ENCODE measurements at places on chromosomes 16 and 17. TPM values are rescaled to one million over a fixed set of nuclear protein-coding genes. Genes with fewer than 3 reads are reported as not detected.

Gene PLA2G10
- total RNA-seq: not detected

Gene CHST6
- 1.9 TPM for total RNA-seq

Gene OSGIN1
- 0.68 TPM for total RNA-seq

Gene FBXW10
- total RNA-seq: not detected

- no peak for DNase-seq
These were observed 39.7 kb downstream of the PSME3IP1 start for GRCh38 chr16:57146040-57146647.

GRCh38 chr16:60142619-60143347, 1408.7 kb upstream of the GOT2 start:
- DNase-seq: no peak

DNA sequence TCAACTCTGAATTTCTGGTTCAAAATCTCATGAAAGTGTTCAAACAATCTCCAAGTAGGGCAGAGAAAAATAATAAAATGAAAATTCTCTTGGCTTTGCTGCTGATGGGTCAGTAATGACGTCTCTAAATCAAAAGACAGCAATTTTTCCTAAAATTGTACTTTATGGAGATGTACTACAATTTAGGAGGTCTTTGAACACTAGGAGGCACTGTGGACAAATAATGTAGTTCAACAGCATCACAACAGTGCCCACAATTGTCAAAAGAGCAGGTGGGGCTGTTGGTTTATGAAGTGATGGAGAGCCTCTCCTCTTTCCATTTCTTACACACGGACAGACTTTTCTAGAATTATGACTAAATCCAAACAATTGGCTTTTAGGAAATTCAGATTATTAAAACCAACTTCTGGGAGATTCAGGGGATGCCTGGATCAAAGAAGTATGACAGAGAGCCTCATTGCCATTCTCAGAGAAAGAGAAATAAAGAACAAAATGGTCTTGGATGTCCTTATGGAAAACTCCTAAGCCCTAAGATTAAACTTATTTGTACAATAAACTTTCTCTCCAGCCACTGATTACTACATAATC, 23.8 kb downstream of the EZH1 start:
- DNase-seq: peak; percentile 88

DNA sequence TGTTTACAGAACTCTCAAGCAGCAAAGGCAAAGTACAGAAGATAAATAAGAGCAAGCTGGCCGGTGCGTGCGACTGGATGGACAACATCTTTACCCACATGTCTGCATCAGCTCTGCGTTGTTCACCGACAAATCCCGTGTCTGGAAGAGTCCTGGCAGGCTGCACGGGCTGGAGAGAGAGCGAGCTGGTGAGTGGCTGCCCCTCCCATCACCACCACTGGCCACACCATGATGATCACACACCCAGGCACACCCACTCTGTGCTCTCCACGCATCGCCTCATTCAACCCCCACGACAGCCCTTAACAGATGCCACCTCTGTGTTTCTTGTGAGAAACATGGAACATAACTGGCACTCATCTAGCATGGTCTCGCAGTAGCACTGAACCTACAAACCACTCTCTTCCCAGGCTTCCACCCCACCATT, 59.2 kb downstream of the ANKRD11 start:
- no peak for DNase-seq

- no peak for DNase-seq
These were observed 14.6 kb downstream of the KRT39 start for GRCh38 chr17:40952154-40952553.

DNA sequence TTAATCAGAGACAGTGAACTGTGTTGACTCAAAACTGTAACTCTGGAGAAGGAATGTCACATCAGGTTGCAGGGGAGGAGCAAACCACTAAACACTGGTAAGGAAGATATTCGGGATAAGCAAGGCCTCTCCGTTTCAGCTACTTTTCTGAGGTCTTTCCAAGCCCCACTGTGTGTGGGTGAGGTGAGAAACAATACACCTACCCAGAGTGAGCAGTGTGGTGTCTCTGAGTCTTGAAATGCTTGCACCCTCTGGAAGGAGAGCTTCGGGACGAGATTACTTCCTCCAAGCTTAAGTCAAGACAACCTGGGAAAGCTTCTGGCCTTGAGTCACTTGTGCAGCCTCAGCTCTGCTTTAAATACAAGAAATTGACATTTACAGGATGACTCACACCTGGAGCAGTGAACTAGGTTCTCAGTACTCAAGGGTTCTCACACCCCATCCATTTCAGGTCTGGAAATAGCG, 2.5 kb upstream of the MAP3K14 start:
- no peak for DNase-seq

GRCh38 chr16:47519546-47519945, 58.4 kb downstream of the PHKB start:
- no peak for DNase-seq

- DNase-seq: no peak
These were observed 32.2 kb downstream of the HSD17B2 start for GRCh38 chr16:82067042-82067803.

All from dermis blood vessel endothelial cell (primary cell).